ENCODE measurements at places on chromosomes 5 and 9.

DNA sequence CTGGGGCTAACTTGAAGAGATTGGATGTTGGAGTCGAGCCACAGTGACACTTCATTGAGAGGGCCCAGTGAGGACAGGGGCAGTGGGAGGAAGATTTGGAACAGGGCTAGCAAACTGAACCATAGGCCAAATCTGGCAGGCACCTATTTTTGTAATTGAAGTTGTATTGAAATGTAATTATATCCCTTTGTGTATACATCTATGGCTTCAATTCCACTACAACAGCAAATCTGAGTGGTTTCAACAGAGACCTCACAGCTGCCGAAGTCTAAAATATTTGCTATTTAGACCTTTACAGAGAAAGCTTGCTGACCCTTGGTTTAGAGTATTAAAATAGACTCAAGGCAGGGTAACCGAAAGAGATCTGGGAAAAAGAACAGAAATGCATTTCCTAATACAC lies 4.7 kb upstream of the TNFSF8 start:
- no peak for DNase-seq

GRCh38 chr5:52521236-52521635 lies 266.5 kb upstream of the ITGA1 start:
- DNase-seq: no peak

DNA sequence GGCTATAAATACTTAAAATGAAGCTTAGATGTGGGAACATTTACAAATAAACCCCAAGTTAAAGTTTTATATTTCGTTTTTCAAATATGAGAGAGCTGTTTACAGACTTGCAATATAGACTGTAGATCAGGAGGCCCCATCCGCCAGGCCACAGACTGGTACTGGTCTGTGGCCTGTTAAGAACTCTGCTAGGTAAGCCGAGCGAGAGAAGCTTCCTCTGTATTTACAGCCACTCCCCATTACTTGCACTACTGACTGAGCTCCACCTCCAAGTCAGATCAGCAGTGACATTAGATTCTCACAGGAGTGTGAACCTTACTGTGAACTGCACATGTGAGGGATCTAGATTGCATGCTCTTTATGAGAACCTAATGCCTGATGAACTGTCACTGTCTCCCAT lies 561.4 kb upstream of the FAM174A start:
- no peak for DNase-seq

- no peak for DNase-seq
These were observed 35.2 kb upstream of the CSNK1G3 start for GRCh38 chr5:123476731-123477130.
